ENCODE measurements at places on chromosomes 7 and 10.
A peak's percentile ranks its signal among the peaks of the same experiment; 100 is the strongest.

DNA sequence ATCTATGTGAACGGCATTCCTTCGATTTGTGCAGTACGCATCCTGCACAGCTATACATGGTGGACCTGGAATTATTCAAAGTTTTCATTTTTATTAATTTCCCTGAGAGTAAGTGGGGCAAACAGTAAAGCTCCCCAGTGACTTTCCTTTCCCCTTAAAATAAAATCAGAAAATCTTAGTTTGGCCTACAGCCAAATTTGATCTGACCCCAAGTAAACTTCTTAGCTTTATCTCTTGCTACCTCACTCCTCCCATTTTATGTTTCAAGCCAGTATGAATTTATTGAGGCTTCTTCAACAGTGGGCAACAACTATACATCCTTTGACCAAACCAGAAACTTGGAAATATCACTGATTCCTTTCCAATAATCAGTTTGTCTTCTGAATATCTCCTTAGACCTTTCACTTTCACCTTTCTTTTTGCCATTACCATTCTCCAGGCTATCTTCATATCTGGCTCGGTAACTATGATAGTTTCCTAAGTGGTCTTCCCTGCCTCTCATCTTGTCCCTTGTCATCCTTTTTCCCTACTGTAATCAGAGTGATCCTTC is 11.1 kb downstream of the SPAG6 start:
- no peak for DNase-seq

GRCh38 chr7:71539615-71540014 is 407.7 kb downstream of the GALNT17 start:
- no peak for DNase-seq

GRCh38 chr7:12741951-12742575 is 54.6 kb downstream of the ARL4A start:
- DNase-seq: no peak

DNA sequence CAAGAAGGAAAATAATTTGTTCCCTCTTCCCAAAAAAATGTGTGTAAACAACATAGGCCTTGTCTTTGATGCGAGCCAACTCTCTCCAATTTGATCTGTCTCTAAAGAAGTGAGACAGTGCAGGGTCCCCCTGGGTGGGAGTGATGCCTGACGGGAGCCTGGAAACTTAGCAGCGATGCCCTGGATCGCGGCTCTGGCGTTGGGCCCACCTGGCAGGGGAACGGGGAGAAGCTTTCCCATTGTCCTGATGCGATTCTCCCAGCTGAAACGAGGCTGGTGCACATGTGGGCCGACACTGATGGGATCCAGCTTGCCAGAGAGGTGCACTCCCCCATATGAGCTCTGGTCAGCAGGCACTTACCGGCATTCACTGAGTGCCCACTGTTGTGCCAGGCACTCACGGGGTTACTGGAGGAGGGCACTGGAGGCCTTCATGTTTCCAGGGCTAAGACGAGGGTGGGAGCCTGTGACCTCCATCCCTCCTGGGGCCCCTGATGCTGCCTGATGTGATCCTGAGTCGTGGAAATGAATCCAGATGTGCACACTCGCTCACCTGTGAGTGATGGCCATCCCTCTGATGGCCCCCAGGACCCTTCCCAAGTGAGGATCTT is 132.8 kb downstream of the PTPN20 start:
- no peak for DNase-seq

DNA sequence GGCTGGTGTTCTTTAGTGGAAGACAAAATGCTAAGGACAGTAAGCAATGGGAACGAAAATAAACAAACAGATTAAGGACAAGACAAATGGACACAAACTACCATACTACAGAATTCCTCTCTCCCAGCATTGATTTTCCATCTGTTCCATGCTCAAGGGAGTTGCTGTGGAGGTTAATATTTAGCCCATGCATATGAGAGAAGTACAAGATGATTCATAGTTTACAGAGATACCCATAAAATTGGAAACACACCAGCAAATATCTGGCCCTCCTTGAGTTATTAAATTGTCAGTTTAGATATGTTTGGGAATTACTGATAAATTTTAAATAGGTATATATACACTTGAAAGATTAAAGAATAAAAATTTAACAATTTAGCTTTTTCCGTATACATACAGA is 69.8 kb downstream of the GLI3 start:
- no peak for DNase-seq

DNA sequence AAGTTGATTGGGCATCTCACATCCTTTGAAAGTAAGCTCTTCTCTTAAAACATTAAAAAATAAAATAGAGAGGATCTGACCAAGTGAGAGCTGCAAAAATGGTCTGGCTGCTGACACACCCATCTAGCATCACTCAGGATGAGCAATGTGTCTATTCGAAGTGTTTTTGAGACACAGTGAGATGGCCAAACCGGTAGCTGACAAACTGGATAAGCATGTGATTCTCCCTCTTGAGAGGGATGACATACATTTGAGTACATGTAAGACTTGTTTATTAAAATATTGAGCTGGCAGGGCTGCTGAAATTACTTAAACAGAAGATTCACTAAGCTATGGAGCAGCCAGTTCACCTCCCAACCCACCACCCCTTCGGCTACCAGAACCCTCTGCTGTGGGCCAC is 333.9 kb downstream of the ADRA2A start:
- DNase-seq: no peak

- DNase-seq: no peak
Measured at GRCh38 chr7:151687523-151688235, 168.0 kb upstream of the RHEB start.

GRCh38 chr7:140607441-140607989 is 33.1 kb downstream of the DENND2A start:
- no peak for DNase-seq

DNA sequence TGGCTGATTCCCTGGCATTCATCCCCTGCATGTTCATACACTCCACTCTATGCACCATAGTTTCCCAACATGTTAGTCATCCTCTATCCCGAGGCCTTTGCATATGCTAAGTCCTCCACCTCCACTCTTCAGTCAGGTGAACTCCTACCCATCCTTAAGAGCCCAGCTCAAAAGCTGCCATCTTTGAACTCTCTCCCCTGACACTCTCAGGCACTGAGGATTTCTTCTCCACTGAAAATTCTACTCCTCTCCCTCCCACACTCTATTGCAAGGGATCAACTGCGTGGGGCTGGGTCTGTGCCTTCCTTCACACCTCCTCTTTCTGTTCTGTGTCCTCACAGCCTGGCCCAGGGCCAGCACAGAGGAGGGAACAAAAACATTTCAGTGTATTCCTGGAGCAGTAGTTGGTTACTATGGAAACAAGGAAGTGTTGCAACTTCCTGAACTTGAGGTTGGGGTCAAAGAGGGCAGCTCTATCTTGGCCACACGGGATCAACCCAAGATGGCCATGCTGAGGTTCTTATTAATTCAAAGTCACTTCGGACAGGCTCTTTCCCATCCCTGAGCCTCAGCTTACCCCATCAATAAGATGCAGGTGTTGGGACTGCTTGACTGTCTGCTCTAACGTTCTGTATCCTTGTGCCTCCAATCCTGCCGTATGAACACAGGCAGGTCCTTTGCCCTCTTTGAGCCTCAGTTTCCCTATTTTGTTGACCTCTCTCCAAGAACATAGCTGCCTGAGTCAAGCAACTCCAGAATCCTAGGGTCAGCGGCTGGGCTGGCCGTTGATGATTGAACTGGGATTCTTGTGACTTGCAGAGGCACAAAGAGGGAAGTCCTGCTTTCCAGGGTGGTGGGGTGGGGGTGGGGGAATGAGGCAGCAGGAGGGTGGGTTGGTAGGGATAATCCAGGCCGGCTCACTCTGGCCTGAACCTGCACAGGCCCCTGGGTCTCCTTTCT is 15.5 kb downstream of the ZMIZ1 start:
- DNase-seq: peak; percentile 45

- no peak for DNase-seq
Measured at GRCh38 chr7:117169907-117170306, 153.0 kb downstream of the WNT2 start.

GRCh38 chr10:102767428-102768160 is 23.8 kb downstream of the WBP1L start:
- DNase-seq: no peak

DNA sequence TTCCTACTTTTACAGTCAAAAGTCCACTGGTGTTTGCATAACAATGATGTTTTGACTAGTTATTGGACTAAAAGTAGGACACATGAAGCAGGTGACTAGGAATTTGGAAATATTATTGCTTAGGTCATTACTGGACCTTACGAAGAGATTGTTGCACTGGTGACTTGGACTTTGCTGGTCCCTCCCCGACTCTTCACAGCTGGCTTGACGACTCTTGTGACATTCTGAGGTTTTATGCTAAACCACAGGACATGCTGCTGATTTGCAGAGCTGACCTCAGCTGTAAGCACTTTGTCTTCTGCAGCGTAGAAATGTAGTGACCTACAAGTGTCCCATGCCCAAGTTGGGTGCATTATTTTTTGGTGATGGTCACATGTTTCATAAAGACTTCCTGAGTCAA is 21.9 kb downstream of the PCBD1 start:
- no peak for DNase-seq

DNA sequence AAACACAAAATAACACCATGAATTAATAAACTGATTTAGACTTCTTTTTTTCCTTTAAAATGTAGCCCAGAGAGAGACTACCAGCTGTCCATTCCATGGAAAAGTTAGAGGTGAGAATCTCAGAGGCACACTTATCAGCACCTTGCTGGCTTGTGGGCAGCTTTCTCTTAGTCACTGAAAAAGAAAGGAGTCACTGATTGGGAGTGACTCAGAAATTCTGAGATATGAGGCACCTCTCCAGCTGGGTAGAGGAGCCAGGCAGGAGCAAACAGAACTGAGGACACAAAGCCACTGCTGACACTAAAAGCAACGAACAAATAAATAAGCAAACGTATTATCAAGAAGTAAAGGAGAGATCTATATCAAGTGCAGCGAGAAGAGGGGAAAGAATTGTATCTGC is 310.6 kb downstream of the PARD3 start:
- DNase-seq: no peak

DNA sequence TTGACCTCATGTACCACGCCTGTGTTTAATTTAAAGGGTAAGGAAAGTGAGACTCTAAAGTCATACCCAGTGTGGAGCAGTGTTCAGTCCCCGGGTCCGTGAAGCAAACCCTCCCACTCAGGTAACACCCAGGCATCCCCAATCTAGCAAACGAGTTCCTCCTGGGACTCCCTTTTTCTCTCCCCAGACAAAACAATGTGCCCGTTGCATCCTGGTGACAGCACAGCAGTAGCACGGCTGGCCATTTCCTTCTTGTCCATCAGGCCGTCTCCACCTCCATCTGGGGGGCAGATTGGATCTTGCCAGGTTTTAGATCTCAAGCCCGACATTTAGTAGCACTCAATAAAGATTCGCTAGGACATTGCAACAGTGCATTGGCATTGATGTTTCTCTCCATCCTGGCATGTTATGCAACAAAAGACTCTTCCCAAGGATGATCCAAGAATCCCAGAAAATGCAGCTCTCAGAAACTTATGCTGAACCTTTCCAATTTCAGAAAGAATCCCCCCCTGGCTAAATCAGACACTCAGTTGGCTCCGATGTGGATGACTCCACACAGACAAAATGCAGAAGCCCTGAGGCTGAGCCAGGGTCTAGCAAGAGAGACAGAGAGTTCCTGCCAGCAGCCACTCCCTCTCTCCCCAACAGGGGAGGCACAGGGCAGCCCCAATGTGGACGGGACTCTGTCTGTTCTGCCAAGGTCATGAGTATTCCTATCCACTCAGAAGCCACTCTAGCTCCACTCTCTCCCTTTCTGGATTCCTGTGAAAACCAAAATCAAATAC is 274.5 kb upstream of the MGMT start:
- no peak for DNase-seq

DNA sequence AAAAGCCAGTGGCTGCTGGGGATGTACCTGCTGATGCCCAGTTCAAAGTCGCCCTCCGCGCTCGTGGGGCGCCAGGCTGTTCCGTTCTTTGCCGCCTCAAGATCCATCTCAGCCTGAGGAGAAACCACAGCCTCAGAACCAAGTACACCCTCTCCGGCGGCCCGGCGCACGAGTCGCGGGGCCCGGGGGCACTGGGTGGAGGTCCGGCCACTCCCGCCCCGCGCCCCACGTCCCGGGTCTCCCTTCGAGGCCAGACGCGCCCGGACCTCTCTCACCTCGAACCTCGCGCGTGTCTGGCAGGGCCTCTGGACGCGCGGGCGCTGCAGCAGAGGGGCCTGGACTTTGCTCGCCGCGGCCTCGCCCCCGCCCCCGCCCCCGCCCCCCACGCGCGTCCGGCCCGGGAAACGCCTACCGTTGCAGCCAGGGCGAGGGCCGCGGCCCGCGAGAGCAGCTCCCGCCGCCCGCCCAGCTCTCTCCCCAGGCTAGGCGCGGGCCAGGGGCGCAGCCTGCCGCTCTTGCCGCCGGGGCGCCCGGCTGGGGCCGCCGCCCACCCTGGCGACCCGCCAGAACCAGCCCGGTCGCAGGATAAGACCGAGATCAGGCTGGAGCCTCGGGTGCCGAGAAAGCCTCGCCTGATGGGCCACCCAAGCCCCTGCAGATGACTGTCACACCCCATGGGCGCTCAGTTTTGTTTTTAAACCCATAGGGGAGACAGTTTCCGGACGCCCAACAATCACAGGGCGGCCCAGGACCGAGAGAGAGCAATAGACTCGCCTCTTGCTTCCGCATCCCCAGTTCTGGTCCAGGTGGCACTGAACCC is at the start of gene ABCB4:
Gene ABCB4, minus strand, starts transcription at position 322 of the 820 bp plus-strand sequence. Its CDS starts 215 bp downstream, at position 107.
- DNase-seq: no peak

- no peak for DNase-seq
Measured at GRCh38 chr10:104331208-104331838, 6.9 kb downstream of the ITPRIP start.

DNA sequence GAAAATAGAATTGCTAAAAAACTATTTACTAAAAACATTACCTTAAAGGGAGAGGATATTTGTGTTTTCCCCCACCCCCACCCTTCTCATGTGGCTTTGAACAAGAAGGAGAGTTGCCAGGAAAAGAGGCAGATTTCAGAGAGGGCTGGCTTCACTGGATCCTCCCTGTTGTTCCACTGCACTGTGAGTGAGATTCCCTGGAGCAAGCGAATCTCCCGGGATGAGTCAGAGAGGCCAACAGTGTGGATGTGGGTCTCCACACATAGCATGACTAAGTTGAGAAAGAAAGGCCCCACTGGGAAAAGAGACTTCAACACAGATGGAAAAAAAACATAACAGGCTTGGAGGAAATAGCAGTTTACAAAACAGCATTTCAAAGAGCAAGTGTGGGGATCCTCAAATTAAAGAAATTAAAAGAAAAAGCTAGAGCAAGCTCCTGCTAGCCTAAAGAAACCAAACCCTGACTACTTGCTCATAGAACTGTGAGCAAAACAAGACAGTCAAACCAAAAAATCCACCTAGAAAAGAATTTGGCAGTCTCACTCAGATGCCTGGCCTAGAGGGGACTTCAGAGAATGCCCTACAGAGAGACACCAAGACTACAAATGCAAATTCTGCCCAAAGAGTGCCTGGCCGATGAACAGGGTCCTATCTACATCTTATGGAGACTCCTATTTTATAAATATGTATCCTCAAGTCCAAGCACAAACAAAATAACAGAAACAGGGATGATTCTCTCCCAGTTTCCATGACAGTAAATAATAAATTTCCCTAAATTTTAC is 3.4 kb downstream of the CAV1 start:
- DNase-seq: no peak

All from CD4-positive, alpha-beta T cell treated with Interleukin-12 subunit alpha and Interleukin-12 subunit beta, for 1 hour (primary cell).